CD4-positive, alpha-beta T cell treated with Interleukin-4 for 1 hour (primary cell): ENCODE measurements at places on chromosomes 13 and 19.

DNA sequence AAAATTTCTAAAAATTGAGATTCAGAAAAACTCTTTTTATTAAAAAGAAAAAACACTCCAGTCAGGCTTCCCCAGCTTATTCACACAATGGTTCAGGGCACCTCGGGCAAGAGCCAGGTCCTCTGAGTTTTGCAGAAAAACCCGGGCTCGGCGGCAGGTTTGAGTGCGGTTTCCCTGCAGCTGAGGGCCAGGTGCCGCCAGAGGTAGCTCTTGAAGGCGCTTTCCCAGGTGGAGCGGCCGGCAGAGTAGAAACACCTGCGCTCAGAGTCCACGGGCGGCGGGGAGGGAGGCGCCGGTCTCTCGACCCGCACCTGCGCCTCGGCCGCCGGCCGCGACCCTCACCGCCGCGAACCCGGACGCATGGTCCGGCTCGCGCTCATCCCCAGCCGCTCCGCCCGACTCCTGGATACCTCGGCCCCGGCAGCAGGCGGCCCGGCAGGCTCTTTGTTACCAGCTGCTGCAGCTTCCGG, 444 bp downstream of the PROSER1 start:
- DNase-seq: peak; percentile 33

GRCh38 chr13:102680842-102681740, 13.8 kb downstream of the METTL21C start:
- peak; percentile 14 for DNase-seq

- DNase-seq: peak; percentile 85
Observed at GRCh38 chr19:862581-863314, 3.3 kb downstream of the CFD start.

DNA sequence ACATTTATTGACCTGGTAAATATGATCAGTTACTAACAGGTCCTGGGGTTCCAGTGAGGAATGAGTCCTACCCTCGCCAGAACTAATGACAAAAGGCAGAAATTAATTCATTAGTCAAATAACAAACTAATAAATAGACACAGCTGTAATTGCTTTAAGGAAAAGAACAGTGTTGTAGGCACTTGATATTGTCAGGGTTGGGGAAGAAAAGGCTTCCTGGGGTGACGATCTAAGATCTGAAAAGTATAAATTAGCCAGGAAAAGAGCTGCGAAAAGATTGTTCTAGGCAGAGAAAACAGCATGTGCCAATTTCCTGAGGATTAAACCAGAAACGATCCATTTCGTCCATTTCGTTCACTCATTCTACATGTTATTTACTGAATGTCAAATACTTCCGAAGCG, 670 bp upstream of the CHAF1A start:
- no peak for DNase-seq

DNA sequence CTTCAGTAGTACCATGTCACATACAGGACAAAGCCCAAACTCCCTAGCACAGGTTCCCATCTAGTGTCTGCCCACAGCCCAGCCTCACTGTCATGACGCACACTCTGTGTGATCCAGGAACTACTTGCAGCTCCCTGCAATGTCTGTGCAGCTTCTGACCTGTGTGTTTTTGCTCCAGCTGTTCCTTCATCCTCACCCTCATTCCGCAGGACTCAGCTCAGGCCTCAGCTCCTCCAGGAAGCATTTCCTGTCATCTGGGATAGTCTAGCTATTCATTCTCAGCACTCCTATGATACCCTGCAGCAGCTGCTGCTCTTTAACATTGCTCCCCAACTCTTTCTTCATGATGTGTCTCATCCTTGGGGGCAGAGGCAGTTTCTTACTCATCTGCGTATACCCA, 56.1 kb downstream of the ENOX1 start:
- DNase-seq: no peak

- peak; percentile 70 for DNase-seq
Observed at GRCh38 chr19:57934820-57935665, at the start of gene ZNF418. Gene ZNF418, minus strand, starts transcription at chr19:57935402. Its CDS starts 1,580 bp downstream, at chr19:57933822.

GRCh38 chr13:112765731-112766130, 75.9 kb downstream of the ATP11A start:
- DNase-seq: no peak

DNA sequence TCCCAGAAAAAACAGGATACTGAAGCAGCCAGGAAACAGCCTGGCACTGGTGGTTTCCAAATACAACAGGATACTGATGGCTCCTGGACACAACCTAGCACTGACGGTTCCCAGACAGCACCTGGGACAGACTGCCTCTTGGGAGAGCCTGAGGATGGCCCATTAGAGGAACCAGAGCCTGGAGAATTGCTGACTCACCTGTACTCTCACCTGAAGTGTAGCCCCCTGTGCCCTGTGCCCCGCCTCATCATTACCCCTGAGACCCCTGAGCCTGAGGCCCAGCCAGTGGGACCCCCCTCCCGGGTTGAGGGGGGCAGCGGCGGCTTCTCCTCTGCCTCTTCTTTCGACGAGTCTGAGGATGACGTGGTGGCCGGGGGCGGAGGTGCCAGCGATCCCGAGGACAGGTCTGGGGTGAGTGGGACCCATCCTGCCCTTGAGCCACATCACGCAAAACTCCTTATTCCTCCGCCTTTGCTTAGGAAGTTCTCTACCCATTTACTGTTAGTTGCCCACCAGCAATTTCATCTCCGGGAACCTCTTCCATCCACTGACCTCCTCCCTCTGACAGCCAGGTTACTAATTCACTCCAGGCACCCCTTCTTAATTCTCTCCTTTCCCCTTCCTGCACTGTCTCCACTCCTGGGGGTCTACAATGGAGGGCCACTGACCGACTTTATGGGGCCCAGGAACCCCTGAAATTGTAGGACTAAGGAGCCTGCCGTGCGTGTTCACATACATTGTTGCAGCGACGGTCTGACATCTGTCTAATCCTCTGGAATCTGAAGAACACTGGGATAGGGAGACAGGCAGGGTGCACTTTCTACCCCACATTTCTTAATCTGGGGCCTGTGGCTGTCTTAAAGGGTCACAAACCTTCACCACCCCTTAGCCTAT, 1.2 kb downstream of the ITPKC start:
- no peak for DNase-seq

- no peak for DNase-seq
Observed at GRCh38 chr13:81211713-81212112, 870.8 kb upstream of the SPRY2 start.

DNA sequence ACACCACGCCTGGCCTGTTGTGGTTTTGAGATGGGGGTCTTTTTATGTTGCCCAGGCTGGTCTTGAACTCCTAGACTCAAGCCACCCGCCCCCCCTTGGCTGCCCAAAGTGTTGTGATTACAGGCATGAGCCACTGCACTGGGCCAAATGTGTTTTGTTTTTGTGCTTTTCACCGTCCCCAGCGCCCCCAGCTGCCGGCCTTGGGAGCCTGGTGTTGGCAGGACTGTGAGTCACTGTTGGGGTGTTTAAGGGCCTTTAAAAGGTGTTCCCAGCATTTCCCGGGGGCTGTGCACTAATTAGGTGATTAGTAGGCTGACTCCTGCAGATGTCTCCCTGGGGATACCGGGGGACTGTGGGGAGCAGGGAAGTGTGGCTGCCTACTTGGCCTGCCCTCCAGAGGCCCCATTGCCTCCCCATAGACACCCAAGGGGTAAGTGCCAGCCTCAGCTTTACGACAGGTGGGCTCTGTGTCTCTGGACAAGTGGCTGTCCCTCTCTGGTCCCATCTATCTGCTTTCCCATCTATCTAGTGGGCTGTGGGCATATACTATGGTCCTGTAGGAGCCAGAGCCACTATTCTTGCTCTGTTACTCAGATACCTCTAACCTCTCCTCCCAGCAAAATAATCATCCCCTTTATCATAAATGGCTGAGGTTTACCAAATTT, 11.8 kb upstream of the TLE5 start:
- no peak for DNase-seq

DNA sequence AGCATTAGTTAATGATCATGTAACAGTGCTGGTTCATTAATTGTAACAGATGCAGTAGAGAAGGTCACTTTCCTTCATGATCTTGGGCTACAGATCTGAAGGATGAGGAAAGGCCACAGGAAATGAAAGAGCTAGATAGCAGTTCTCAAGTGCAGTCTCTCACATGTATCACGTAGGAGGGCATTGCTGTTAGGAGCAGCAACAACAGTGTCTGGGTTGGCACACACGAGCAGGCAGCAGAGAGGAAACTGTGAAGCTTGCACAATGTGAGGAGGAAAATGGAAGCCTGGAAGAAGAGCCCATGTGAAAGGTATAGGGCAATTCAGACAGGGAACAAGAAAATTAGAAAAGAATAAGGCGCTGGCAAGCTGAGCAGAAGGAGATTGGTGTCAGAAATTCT, 1741.5 kb downstream of the PCDH9 start:
- no peak for DNase-seq

DNA sequence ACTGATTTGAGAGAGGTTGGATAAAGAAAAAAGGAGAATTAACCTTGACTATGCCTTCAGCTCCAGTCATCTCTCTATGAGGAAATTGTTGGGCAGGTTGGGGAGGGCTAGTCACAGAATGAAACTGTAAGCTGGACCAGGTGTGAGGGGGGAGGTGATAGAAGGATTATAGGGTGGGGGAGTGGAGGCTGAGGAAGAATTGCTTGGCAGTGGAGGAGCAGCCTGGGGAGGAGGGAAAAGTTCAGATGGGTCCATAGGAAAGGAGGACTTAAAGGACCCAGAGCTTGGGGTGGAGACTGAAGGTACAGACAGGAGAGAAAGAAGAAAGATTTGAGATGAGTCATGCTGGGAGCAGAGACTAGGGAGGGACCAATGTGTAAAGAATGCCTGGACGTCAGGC, 8.2 kb upstream of the ZNF431 start:
- DNase-seq: no peak

DNA sequence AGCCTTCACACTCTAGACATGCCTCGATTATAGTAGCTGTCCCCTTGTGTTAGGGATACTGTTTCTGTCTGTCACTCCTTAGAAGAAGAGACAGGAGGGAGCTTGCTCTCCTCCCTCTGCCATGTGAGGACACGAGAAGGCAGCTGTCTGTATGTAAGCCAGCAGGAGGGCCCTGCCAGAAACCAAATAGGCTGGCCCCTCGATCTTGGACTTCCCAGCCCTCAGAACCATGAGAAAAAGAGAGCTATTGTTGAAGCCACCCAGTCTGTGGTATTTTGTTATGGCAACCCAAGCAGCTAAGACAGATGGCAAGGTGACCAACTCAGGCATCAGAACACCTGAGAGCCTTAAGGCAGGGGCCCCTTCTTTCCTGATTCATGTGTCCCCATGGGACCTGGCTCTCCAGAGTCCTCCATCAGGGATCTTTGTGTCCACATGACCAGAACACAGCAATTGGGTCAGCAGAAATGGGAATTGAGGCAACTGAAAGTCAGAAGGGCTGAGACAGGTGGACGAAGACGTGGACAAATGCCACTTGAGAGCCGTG, 65.6 kb upstream of the NPAS1 start:
- DNase-seq: no peak
